ENCODE measurements at places on chromosomes 2 and 18. TPM values are rescaled to one million over a fixed set of nuclear protein-coding genes. Genes with fewer than 3 reads are reported as not detected.

DNA sequence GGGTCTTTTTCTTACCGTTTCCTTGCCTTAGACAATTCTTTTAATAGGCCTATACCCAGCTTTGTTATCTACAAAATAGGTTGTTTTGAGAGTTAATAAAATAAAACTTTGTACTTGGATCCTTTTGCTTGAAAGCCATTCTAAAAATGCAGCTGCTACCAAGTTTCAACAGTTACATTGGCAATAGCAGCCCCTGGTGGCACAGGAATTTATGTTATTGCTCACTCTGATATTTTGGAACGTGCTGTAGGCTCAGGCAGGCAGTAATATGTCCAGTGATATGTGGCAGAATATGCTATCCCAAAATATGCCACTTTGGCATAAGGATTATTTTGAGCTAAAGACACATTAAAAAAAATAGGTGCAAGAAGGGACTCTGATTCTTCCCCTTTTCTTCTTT is 6.7 kb upstream of the COMMD1 start:
- H3K4me3 ChIP-seq: no peak overlapping the region
- DNase-seq: peak; percentile 52
- H3K36me3 ChIP-seq: no peaks in the 10 kb centered on the region
- no peaks in the 10 kb centered on the region for H3K27me3 ChIP-seq

The UGT1A9 gene
- not detected for total RNA-seq

- no peak overlapping the region for H3K4me3 ChIP-seq
- peaks cover 11% of the 10 kb centered on the region for H3K4me1 ChIP-seq
- H3K27me3 ChIP-seq: no peaks in the 10 kb centered on the region
Observed at GRCh38 chr2:111654829-111655228, 229.2 kb downstream of the ANAPC1 start.

The LRP1B gene
- total RNA-seq: 0.06 TPM

GRCh38 chr2:48471048-48471474 is 58.9 kb upstream of the STON1 start:
- DNase-seq: peak; percentile 84
- H3K27me3 ChIP-seq: no peaks in the 10 kb centered on the region
- no peak overlapping the region for H3K27ac ChIP-seq
- H3K4me1 ChIP-seq: no peaks in the 10 kb centered on the region

The FAM210A gene
- 52.7 TPM for total RNA-seq

GRCh38 chr2:46996300-46996843 is 80.8 kb upstream of the MCFD2 start:
- H3K4me1 ChIP-seq: peaks cover 14% of the 10 kb centered on the region
- H3K27me3 ChIP-seq: no peaks in the 10 kb centered on the region
- H3K27ac ChIP-seq: no peak overlapping the region
- no peak for DNase-seq
- H3K36me3 ChIP-seq: peaks cover 27% of the 10 kb centered on the region

The ARHGEF4 gene
- total RNA-seq: 30.5 TPM

- no peaks in the 10 kb centered on the region for H3K27me3 ChIP-seq
- H3K4me3 ChIP-seq: no peak overlapping the region
- peaks cover 11% of the 10 kb centered on the region for H3K4me1 ChIP-seq
Observed at GRCh38 chr2:183903026-183903425, 695.3 kb upstream of the ZNF804A start.

DNA sequence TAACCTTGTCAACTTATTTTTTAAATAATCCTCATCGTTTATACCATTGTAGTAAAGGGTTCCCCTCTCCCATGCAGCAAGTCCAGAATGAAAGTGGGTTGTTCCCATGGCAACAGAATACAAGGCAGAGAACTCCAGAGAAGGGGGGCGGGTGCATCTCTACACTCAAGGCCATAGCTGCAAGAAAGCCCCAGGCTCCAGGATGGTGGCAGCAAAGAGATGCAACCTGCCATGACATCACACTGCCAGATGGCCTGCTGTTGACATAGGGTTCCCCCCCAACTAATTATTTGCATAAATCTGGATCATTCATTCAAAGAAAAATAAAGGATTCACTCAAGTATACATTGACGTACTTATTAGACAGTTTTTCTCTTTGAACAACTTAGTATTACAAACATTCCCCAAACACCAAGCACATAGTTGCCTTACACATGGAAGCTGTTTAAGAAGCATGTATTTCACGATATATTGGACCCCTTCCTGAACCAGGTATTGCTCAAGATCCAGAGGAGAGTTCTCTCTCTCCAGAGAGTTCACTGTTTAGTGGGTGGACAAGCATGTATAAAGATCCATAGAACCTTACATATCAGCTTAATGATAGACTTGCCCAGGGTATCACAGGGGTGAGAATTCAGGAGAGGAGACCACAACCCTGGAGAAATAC is 87.4 kb upstream of the KLF7 start:
- H3K27me3 ChIP-seq: no peaks in the 10 kb centered on the region
- DNase-seq: no peak
- no peaks in the 10 kb centered on the region for H3K36me3 ChIP-seq

DNA sequence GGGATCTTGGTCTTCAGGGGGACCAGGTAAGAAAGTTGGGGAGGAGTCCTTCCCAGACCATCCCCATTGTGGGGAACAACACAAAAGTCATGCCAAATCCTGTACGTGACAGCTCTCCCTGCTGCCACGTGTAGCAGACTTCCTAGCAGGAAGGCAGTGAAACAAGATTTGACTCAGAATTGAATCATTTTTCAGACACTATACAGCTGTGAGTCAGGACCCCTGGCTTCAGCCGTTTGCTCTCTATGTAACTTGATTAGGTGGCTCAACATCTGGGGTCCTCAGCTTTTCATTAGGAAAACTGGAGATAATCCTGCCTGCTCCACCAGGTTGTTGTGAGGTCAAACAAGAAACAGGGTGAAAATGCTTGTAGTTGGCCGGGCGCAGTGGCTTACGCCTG is 32.9 kb upstream of the PDCL3 start:
- no peaks in the 10 kb centered on the region for H3K36me3 ChIP-seq
- no peaks in the 10 kb centered on the region for H3K4me1 ChIP-seq
- DNase-seq: peak; percentile 47
- no peak overlapping the region for H3K27ac ChIP-seq
- H3K27me3 ChIP-seq: no peaks in the 10 kb centered on the region
- H3K4me3 ChIP-seq: no peak overlapping the region

DNA sequence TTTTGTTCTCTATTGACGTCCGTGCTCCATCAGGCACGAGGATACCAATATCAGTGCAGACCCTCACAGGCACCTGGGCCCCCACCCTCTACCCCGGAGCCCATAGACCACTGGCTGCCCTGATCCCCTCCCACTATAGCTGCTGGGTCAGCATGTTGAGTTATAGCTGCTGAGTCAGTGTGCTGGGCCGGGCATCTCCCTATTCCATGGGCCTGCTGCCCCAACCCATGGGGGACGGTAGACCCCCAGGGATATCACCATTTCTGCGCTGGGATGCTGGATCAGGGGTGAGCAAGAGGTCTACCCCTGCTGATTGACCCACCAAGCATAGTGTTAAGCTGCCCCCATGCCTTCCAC is 100.1 kb upstream of the ST3GAL5 start:
- no peak overlapping the region for H3K4me3 ChIP-seq
- H3K4me1 ChIP-seq: peaks cover 1% of the 10 kb centered on the region
- no peak overlapping the region for H3K27ac ChIP-seq
- no peak for DNase-seq
- no peaks in the 10 kb centered on the region for H3K27me3 ChIP-seq
- H3K36me3 ChIP-seq: no peaks in the 10 kb centered on the region

GRCh38 chr18:66560094-66560493 is 43.8 kb downstream of the CDH19 start:
- H3K27me3 ChIP-seq: no peaks in the 10 kb centered on the region
- no peak overlapping the region for H3K27ac ChIP-seq
- peaks cover 9% of the 10 kb centered on the region for H3K4me1 ChIP-seq
- no peaks in the 10 kb centered on the region for H3K36me3 ChIP-seq

DNA sequence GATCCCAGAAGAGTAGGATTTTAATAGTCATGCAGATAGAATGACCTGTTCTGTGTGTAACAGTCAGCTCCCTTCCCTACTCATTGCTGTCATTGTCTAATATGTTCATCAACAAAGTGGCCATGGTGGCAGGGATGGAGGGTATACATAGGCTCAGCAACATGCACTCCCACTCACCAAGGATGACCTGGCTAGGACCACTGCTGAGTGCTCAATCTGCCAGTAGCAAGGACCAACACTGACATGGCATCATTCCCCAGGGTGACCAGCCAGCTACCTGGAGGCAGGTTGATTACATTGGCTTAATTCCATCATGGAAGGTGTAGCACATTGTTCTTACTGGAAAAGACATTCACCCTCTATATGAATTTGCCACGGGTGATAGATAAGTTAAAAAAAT is 401.7 kb upstream of the CELF4 start:
- no peaks in the 10 kb centered on the region for H3K4me1 ChIP-seq
- H3K4me3 ChIP-seq: no peak overlapping the region
- no peaks in the 10 kb centered on the region for H3K36me3 ChIP-seq
- H3K27me3 ChIP-seq: no peaks in the 10 kb centered on the region

The ARMC9 gene
- total RNA-seq: 23.4 TPM

The CIB4 gene
- not detected for total RNA-seq

- no peak overlapping the region for H3K27ac ChIP-seq
- no peaks in the 10 kb centered on the region for H3K4me1 ChIP-seq
- no peaks in the 10 kb centered on the region for H3K36me3 ChIP-seq
- no peaks in the 10 kb centered on the region for H3K27me3 ChIP-seq
- no peak overlapping the region for H3K4me3 ChIP-seq
Observed at GRCh38 chr2:143933946-143934569, 585.9 kb downstream of the ZEB2 start.

DNA sequence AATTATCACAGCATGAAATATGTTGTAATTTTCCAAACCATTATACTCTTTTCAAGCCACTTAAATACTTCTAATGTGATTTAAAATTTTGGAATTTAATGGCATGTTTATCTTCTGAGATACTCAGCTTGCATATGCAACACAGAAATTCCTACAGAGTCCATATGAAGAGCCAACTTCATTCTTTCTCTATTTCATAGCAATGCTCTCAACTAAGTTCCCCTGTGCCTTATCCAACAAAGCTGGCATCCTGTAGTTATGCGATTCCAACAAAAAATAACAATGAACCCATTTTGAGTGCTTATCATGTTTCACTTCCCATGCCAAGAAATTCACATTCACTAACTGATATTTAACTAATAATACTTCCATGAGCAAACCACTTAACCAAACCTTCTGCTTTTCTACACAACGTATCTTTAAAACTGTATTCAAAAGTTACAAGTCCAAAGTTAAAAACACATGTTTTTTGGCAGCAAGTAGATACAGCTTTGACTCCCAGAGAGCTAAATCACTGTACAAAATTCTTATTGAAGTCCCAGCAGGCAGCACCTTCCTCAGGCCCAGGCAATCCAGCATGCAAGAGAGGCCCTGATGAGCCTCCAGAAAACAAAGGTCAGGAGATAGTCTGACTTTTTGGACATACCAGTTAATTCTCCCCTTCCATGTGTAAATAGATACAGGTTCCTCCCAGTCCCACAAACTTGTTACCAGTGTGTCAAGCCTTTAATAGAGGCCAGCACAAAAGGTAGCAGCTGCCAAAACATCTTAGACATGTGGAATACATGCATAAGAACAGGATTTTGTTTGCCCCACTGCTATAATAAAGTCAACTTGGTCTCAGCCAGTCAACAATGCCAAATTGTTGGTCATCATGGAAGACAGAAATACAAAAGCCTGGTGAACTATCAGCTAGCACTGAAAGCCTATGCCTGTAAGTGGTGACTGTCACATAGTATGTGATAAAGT is 113.1 kb upstream of the WDR75 start:
- no peak overlapping the region for H3K27ac ChIP-seq
- peak; percentile 19 for DNase-seq
- peaks cover 10% of the 10 kb centered on the region for H3K4me1 ChIP-seq
- no peaks in the 10 kb centered on the region for H3K36me3 ChIP-seq

The FSHR gene
- not detected for total RNA-seq
